ENCODE measurements at places on chromosomes 1 and 21.

DNA sequence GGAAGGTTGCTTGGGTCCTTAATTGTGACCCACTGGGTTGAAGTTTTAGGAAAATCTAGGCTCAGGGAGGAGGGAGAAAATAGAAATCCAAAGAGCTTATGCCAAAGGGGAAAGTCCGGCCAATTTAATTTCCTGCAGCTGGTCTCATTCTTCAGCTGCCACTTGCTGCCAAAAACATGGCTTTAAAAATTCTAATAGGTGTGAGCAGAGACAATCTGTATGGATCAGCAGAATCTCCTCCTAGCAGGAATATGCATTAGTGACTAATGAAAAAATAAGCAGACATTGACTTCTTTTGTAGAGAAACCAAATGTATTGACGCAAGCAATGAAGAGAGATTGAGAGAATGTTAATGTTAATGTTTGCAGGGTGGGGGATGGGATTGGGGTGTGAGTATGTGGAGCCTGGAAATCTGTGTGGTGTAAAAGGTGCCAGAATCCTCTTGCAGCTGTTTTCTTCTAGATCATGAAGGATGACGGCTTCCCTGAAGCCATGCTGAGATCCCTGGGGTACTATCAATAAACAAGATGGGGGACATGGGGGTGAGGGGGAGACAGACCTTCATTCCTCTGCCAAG, 35.3 kb downstream of the VWA5B1 start:
- DNase-seq: peak; percentile 88

DNA sequence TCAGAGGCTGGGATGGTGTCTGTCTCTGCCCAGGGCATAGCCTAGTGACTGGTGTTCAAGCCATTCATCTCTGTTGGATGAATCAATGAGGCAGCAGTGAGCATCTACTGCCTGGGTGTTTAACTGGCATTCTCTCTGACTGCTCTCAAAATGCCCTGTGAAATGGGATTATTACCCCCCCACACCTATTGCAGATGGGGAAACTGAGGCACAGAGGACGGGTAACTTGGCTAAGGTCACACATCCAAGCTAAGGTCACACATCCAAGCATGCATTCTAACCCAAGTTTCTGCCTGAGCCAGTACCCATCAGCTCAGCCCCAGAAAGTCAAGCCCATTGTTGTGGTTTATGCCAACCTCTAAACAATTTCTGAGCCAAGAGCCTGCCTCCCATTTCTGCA, 5.0 kb downstream of the TTC39A start:
- no peak for DNase-seq

DNA sequence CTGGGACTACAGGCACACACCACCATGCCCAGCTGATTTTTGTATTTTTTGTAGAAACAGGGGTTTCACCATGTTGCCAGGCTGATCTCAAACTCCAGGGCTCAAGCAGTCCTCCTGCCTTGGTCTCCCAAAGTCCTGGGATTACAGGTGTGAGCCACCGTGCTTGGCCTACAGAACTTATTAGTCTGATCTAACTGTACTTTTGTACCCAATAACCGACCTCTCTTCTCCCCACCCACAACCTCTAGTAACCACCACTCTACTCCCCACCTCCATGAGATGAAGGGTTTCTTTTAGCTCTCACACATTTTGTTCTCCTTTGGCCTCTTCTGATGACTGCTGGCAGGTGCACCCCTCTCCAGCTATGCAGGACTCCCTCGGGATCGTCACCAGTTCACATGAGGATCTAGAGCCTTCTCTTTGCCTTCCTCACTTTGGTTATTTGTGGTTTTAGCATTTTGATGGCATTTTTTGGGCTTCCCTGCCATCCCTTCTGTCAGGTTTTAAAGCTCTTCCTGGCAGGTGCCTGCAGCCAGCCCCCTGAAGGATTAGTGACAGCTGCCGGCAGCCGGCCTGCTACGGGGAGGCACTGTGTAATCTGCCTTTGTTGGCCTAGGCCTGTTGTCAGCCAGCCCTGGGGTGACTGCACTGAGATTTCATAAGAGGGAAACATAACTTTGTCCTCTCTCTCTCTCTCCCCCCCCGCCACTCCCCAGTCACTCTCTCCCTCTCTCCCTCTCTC, 99.8 kb upstream of the ATP1A1 start:
- peak; percentile 84 for DNase-seq

DNA sequence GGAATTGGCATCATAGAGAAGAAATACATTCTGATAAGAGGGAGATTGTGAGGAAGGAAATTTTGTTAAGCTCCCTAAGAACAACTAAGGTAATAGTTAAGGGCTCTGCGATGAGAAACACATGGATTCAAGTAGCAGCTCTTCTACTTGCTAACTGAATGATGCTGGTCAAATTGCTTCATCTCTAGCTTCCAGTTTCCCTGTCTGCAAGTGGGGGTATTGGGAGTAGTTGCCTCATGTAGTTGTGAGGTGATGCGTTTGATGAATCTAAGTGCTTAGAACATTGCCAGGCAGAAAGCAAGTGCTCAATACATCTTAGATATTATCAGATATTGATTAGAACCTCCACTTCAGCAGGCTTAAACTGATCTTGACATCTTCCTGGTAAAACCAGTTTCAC, 84.8 kb downstream of the CD58 start:
- DNase-seq: no peak

GRCh38 chr1:220701974-220702373, 11.8 kb downstream of the C1orf115 start:
- DNase-seq: no peak

GRCh38 chr1:39160703-39161102, 43.8 kb upstream of the MACF1 start:
- no peak for DNase-seq

GRCh38 chr1:185840880-185841279, 106.7 kb downstream of the HMCN1 start:
- no peak for DNase-seq

GRCh38 chr1:170306513-170306910, 160.8 kb downstream of the NTMT2 start:
- DNase-seq: no peak

DNA sequence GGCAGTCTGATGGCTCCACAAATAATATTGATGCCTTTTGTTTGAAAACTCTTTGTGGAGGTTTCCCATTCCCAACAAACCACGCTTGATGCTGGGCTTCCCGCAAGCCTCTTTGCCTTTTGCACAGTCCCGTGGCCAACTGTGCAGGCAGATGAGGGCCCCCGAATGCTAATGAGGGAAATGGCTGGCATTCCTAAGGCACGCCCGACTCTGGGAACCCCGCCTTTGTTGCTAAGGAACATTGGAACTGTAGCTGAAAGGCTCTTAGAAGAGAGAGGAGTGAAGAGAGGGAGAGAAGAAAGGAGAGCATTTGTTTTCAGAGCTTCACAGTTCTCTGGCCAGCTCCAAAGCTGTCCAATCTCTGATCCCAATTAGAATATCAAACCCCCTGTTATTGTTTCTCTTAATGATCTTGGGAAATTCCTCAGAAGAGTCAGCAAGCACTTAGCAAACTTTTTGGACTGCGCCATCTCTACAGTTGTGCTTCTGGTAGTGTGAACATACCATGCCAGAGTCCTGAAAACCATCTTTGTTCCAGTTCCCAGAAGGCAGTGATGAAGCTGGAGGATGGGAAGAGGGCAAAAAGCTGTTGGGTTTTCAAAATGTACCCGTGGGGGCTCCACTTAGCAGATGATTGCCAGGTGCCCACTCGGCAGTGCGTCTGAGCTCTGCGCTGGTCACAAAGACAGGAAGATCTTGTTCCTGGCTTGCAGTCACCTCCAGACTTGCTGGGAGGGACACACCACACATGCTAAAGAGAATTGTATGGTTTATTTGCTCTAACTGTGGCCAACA, 60.1 kb upstream of the CYP2J2 start:
- peak; percentile 31 for DNase-seq

- no peak for DNase-seq
Observed at GRCh38 chr21:43892984-43893535, 28.0 kb downstream of the AGPAT3 start.

DNA sequence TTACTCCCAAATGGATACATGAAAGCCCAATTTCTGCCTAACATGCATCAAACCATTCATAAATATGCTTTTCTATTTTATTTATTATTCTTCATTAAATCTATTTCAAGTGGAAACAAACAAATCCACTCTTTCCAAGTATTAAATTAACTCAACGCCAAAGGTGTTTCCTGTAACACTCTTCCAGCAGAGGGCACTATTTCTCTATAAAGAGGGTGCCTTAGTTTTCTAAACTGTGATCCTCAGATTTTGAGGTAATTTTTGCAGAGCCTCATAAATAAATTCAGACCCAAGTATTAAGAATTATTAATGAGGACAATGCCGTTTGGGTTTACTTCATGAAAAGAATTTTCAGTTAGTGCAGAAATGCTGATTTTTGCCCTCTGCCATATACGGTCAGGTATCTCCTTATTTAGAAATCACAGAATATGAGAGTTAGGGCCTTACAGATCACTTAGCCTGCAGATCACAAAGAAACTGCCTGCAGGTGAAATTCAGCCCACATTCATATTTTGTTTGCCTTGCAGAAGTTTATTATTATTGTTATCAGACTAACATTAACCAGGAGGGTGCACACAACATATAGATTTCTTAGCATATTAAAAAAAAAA, 40.1 kb upstream of the MYSM1 start:
- peak; percentile 78 for DNase-seq

GRCh38 chr1:151145304-151146071, 943 bp downstream of the SEMA6C start:
- peak; percentile 39 for DNase-seq

- DNase-seq: no peak
Observed at GRCh38 chr1:192632641-192633532, 3.1 kb upstream of the RGS13 start.

DNA sequence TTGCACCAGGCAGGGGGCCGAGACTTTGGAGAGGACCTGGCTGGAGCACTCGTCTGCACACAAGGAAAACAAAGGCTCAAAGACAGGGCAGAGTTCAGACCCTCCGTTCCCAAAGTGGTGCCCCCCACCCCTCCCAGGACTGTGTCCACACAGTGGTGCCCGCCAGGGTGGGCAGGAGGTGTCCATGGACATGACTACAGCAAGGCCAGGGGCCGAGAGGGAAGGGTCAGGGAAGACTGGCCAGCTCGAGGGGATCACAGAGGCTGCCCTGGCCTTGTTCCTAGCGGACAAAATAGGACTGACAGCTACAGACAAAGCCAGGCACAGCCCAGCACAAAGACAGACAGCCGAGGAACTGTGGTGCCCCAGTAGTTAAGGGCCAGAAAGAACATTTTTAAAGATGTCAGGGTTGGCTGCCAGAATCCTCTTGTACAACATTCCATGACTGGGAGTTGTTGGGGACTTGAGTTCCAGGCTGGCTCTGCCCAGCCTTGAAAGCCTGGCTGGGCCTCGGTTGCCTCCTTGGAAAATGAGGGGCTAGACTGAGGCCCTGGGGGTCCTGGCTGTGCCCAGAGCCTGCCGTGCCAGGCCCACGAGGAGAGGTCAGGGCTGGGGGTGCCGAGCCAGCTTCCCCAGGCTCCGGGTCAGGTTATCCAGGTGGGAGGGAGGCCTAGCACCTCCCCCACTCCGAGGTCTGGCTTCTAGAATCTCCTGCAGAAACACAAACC, 63.7 kb downstream of the SLX9 start:
- no peak for DNase-seq

DNA sequence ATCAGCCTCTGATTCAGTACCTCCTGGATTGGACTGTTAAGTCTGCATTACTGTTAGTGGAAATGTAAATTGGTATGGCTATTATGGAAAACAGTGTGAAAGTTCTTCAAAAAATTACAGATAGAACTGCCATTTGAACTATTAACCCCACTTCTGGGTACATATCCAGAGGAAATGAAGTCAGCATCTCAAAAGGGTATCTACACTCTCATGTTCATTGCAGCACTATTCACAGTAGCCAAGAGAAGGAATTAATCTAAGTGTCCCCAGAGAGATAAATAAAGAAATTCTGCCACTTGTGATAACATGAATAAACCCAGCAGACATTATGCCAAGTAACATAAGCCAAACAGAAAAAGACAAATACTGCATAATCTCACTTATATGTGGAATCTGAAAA, 676.0 kb downstream of the PLA2G4A start:
- DNase-seq: no peak

GRCh38 chr21:29671728-29672127, 268.1 kb downstream of the GRIK1 start:
- DNase-seq: no peak

DNA sequence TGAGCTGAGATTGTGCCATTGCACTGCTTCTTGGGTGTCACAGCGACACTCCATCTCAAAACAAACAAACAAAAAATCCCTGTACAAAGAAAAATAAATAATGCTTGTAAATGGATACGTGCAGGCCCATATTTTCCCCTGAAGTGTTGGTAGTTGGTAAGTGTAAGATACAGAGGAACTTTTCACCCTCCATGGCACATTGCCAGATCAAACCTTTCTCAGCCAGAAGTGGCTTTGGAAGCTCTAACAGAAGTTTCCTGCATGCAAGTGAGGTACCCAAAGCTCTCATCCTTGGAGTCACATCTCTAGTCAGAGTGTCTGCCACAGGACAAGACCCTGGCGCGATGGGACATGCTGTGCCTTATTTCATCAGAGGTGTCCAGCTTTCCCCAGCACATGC, 7.3 kb downstream of the NDUFV3 start:
- DNase-seq: no peak

GRCh38 chr1:82446955-82447354, 646.2 kb downstream of the ADGRL2 start:
- DNase-seq: no peak

- DNase-seq: no peak
Observed at GRCh38 chr1:224251741-224252146, 68.7 kb downstream of the DEGS1 start.

DNA sequence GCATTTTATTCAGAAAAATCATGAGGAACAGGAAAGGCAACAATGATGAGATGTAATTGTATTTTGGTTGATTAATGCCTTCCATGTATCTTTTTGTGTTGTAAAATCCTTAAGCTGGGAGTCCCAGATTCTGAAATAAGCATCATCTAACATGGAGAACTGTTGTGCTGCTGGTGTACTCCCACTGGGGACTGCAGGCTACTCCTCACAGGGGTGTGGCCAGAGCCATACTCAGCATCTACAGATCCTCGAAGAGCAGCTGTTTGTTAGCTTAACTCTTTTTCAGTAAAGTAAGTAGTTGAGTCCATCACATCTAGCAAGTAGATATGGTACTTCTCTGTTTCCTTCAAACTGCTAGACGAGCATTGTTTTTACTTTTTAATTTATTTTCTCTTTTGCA, 358.0 kb downstream of the BRINP3 start:
- DNase-seq: no peak

DNA sequence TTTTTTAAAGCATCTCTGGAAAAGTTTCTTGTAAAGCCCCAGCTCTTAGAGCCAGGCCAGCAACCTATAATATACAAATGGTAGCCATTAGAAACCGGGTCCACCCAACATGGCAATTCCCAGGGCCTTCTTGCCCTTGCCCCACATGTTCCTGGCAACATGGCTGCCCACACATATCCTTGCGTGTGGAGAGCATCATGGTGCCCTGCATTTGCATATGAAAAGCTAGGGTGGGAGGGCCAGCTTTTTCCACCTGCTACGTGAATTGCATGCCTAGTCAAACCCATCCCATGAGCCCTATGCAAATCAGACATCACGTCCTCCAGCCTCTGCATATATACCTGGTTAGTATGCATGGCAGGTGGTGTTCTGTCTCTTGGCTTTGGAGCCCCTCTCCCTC, 88.2 kb downstream of the RABGAP1L start:
- no peak for DNase-seq
